ENCODE measurements at places on chromosomes 6 and 20.
A peak's percentile ranks its signal among the peaks of the same experiment; 100 is the strongest.

- DNase-seq: no peak
Measured at GRCh38 chr6:170006900-170007467, 255.6 kb downstream of the ERMARD start.

GRCh38 chr20:51700809-51701285, 67.3 kb downstream of the ATP9A start:
- no peak for DNase-seq

- no peak for DNase-seq
Measured at GRCh38 chr6:51382847-51383246, 564.2 kb downstream of the TFAP2B start.

- DNase-seq: no peak
Measured at GRCh38 chr6:105433723-105434122, 30.8 kb upstream of the PREP start.

GRCh38 chr6:155026022-155026705, 31.0 kb downstream of the TIAM2 start:
- DNase-seq: peak; percentile 44
